Spinal cord (tissue), 10 donors: ENCODE measurements at places on chromosomes 2 and 18.

DNA sequence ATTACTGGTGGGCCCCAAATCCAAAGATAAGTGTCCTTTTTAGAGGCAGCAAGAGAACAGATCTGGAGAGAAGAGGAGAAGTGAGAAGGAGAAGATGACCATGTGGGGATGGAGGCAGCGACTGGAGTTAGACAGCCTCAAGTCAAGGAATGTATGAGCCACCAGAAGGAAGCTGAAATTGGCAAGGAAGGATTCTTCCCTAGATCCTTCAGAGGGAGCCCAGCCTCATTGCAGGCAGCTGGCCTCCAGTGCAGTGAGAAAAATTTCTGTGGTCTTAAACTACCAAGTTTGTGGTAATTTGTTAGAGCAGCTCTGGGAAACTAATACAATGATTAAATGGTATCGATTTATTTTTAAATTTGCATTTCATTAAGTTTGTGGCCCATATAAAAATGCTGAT is 167.9 kb downstream of the NCKAP5 start:
- no peak for DNase-seq

- DNase-seq = no peak
Measured at GRCh38 chr2:63861220-63861822, 19.6 kb downstream of the UGP2 start.

GRCh38 chr2:97761192-97761591 is 47.8 kb downstream of the ZAP70 start:
- DNase-seq = no peak

DNA sequence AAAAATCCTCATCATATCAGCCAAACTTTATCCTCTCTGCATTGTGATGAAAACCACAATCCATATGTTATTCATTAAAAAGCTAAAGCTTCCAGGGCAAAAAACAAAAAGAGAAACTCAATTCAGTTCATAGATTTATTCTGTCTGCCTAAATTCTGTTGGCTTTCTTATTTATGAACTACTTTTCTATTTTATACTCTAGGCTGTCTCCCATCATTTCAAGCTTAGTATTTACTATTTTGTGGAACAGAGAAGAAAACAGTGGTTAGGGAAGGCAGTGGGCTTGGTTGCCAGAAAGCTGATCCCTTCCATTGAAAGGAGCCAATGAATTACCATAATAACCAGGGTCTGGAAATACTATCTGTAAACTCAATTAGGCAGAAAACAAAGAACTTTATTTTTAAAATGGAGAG is 71.8 kb downstream of the RAPH1 start:
- no peak for DNase-seq

DNA sequence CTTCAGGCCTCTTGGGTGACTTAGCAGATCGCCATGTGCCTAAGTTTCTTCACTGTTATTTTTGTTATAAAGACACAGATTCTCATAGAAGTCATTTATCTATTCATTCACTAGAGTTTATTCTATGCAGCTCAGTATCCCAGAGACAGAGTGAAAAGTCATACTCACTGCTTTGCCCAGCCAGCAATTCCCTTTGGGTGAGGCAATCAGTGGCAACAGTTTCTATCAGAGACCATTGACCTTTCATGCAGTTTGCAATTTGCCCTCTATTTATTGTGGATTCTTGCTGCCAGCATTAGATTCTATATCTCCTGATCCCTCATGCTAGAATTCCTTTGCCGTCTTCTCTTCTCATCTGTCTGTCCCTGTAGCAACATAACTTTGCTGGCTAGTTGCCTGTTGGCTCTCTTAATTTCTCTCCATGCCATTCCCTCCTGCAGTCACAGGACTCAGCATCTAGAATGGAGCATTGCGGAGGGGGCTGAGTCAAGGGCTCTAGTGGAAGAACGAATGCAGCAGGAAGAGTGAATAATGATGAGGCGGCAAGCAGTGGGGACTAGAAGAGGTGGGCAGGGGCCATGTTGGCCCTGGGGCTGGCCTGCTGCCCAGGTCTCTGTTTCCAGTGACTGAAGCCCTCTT is 12.2 kb downstream of the SLC9A4 start:
- no peak for DNase-seq

DNA sequence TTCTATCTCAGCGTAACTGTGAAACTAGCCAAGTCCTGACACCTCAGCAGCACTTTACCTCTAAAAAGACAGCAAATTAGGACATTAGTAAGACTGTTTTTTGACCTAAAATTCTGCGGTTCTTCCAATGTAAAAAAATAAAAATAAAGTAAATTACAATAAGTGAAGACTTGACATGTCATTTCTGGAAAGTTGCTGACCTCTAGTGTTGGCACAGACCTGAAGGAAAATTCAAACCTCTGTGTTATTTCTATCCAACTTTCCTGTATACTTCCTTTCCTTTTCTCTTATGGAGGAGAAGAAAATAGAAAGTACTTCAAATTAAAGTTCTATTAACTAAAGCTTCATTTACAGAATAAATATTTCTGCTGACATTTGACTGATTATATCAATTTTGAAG is 110.6 kb downstream of the TMEM182 start:
- no peak for DNase-seq

- DNase-seq = no peak
Measured at GRCh38 chr2:207660994-207661393, 35.8 kb upstream of the METTL21A start.

DNA sequence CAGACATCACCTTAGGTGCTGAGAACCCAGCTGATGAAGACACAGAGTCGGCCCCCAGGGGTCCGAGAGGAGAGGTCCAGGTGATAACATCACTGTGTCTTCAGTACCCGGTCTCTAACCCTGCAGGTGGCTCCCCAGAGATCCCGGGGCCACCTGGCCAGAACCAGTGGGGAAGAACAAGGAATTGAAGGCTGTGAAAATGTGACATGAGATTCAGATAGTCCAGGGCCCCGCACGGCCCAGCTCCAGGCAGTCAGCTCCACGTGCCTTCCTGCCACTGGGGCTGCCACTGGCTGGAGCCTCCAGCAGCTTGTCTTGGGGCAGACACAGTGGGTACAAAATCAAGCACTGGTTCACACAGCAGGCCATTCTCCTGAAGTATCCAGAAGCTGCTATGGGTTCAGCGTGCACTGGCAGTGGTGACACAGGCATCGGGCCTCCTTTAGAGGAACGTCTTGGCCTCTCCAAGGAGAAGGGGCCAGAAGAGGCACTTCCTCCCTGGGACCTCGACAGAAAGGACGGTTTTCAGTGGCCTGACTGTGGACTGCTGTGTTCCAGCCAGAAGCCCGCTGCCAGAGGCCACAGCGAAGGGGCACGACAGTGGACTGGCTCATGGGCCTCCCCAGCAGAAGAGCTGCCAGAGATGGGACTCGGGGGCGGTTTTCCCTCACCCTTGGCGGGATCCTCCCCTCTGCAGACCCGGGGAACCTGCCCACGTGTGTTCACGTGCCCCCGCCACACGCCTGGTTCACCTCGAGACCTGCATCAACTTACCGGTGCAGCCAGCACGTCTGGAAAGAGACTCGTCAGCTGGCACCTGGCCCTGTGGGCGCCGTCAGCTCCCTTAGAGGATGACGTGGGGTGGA is 150.4 kb downstream of the HDAC4 start:
- no peak for DNase-seq

DNA sequence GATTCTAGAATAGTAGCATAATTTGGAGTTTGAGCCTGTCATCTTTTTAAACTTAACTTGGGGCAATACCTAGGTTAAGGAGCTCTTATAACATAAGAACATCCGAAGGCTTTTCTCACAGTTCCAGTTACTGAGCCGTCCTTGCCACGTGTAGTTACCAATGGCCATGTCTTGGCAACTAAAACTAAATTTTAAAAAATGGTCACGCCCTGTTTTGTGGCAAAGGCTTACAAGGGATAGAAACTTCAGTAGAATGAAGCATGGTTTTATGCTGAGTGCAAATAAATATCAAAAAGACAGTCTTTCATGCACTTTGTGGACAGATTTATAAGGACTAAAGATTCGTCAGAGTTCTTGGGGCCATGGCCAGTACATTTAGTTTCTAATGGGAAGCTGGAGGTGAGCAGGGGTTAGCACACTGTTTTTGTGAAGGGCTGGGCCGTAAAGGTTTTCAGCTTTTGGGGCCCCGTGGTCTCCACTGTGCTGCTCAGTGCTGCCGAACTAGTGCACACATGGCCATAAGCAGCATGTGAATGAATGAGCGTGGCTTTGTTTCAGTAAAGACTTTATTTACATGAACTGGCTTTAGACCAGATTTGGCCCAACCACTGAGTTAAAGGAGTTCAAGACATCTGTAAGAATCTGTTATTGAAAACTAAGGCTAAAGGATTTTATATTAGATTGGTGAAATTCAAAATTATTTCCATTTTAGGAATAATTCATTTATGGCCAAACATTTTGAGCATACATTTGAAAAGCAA is 41.1 kb downstream of the GRHL1 start:
- no peak for DNase-seq

DNA sequence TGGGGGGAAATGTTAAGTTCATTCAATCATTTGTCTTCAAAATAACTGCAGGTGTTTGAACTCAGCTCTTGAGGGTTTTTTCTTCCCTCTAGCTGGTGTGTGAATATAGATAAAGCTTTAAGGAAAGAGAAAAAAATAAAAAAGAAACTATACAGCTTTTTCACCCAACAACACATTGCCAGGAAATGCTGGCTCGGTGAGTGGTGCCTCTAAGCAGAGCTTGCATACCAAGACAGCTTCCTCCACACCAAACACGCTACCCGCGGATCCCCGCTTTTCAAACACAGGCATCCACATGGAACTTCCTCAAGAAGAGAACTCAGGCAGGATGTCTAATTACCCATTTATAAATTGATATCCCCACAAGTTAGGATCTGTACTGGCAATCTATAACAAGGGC is 69.8 kb upstream of the TANK start:
- no peak for DNase-seq

DNA sequence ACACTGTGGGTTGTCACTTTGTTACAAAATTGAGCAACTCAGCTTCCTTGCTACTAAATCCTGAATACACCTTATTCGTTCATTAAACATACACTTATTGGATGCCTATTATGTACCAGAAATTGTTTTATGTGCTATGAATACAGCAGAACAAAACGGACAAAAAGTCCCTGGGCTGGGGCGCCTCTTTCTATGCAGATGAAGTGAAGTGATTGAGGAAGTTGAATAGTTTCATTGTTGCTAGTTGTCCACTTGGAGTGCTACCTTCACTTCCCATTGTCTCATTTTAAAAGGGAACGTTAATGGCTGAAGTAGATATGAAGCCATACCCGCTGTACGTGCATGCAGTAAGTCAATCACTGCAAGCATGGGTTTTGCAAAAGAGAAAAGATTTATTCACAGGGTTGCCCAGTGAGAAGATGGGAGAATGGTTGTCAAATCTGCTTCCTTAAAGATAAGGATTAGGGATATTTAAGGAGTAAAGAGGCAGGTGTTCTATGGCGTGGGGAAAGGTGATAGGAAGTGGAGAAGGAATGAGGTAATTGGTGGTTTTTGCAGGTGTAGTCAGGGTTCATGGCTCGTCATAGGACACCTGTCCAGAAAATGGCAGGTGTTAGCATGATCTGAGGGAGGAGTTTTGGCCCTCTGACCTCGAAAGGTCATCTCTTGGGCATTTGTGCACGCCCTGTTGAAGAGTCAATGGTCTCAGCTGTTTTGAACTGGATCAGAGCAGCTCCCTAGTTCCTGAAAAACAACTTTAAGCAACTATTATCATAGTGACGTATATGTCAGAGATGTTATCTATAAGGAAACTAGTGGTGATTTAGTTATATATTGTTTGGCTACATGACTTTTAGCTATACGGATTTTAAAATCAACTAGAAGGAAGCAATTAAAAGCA is 23.5 kb downstream of the TRPM8 start:
- DNase-seq = no peak

DNA sequence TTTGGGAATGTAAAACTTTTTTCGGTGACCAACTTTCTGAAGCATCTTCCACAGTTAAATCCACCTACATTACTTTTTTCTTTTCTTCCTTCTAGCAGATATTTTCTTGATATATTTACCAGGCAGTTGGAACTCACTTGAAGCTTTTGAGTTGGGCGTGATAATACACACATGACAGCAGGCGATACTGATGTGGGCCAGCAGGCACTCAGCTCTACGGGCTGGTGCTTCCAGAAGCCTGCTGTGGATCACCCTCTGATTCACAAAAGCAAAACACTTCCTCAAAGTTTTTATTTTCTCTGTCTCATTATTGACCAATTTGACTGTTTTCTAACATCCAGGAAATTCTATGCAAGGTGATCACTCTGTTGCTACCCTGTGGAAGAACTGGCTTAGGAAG is 22.9 kb downstream of the GRHL1 start:
- DNase-seq = no peak

GRCh38 chr2:163613266-163613731 is 122.5 kb downstream of the FIGN start:
- no peak for DNase-seq

DNA sequence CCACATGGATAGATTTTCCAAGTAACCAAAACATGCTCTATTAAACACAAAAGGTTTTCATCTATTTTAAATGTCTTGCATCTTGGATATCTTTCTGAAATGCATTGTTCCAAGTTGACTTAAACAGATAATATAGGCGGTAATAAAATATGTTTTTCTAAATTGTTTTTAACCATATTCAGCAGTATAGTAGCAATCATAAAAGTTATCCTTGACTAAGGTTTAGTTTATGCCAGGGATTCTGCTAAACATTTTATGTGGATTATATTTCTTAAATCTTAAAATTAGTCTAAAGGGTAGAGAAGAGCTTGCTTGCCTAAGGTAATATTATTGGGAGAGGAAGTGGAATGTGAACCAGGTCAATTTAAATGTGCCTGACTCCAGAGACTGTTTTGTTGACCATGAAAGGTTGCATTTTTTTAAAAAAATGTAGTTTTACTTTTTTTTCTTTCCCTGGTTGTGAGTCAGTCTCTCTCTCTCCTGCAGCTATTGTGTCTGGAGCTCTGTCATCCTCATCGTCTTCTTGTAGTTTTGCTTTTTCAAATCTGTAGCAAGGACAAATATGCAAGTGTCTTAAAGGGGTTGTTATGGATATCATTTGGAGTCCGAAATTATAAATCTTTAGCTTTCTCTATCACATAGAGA is 309.1 kb upstream of the COL3A1 start:
- no peak for DNase-seq

DNA sequence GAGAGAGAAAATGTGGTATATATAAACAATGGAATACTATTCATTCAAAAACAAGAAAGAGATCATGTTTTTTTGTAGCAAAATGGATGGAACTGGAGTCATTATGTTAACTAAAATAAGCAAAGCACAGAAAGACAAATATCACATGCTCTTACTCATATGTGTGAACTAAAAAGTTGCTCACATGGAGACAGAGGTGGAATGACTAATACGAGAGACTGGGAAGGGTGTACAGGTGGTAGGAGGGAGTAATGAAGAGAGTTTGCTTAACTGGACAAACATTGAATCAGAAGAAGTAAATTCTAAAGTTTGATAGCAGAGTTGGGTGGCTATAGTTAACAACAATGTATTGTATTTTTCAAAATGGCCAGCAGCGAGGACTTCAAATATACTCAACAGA is 1080.7 kb upstream of the CHAC2 start:
- no peak for DNase-seq
